ENCODE measurements at places on chromosomes 1 and 21.

- DNase-seq = no peak
These were observed 40.6 kb upstream of the MARK1 start for GRCh38 chr1:220487297-220487820.

DNA sequence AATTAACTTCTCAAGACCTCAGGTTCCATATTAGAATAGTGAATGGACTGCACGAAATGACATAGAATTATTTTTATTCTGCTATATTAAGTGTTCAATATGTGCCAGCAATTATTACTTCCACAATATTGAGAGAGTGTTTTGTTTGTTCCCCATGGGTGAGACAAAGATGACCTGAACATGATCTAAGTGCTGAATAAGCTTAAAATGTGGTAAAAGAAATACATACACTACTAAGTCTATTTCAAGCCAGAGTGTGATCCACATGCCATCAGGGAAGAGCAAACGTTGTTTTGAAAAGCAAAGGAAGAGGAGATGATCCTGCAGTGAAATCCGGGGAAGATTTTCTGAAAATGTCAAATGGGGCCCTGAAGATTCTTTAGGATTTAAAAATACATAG lies 59.8 kb upstream of the RUNX1 start:
- DNase-seq = no peak

GRCh38 chr1:184905601-184906322 lies 68.5 kb downstream of the NIBAN1 start:
- DNase-seq = no peak

DNA sequence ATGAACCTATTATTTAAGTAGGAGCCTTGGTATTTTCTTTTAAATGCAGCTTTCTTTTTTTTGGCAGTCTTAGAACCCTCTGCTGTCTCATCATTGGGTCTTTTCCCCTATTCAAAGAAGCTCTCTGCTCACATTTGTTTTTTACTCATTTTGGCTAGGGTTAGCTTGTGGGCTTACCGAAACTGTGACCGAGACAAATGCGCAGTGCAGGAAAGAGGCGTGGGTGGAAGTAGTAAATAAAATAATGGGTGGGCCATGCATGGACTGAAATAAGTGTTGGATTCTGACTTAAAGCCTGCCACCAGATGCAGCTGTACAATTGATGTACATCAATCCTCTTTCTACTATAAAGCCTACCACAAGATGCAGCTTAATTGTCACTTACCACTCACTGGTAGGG lies 14.7 kb downstream of the XPR1 start:
- no peak for DNase-seq

DNA sequence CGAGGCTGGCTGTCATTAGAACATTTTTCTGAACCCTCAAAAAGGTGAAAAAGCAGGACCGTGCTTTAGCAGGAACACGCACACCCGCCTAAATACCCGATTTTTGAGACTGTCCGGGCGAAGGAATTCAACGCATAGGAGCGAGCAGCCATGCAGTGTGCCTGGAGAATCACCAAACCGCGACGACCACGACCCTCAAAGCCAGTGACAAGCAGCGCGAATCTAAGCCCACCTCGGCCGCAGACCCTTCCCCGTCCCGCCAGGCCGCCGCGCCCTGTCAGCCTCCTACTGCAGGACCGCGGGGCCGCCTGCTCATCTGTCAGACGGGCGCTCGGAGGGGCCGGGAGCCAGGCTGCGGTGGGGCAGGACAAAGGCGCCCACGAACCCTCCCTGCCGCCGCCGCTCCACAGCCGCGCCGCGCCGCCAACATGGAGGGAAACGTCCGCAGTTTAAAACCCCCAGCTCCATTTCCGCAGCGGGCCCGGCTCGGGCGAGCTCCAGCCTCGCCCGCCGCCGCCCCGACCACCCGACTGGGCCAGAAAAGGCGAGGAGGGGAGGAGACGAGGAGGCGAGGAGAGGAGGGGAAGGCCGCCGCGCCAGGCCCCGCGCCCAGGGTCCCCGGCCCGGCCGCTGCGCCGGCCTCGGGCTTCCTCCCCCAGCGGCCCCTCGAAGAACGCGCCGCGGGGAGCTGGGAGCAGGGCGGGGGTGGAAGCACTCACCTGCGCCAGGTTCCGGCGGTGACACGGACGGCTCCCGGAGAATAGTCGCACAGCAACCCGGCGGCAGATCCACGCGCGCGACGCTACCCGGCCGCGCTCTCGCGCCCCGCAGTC lies at the start of gene LBR:
Gene LBR (minus strand): TSS at position 804 of the 833 bp plus-strand sequence. CDS start 3,963 bp downstream, outside the sequence.
- DNase-seq = peak; percentile 76

GRCh38 chr1:92310185-92310597 lies 11.3 kb downstream of the RPAP2 start:
- no peak for DNase-seq

DNA sequence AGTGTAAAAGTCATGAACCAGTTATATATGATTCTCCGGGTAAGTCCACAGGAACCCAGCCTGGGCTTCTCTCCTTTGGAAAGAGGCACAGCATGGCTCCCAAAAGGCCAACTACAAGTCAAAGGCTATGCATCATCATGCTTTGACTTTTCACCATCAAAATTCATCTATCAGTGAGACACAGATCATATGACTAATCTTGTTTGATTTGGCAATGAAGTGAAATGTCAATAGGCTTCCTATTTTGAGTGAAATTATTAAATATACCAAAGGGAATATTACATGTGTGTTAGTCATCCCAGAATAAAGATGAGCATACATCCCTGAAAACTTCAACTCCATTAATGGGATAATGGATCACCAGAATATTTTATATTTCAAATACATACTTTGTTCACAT lies 83.5 kb upstream of the ADGRL2 start:
- no peak for DNase-seq

DNA sequence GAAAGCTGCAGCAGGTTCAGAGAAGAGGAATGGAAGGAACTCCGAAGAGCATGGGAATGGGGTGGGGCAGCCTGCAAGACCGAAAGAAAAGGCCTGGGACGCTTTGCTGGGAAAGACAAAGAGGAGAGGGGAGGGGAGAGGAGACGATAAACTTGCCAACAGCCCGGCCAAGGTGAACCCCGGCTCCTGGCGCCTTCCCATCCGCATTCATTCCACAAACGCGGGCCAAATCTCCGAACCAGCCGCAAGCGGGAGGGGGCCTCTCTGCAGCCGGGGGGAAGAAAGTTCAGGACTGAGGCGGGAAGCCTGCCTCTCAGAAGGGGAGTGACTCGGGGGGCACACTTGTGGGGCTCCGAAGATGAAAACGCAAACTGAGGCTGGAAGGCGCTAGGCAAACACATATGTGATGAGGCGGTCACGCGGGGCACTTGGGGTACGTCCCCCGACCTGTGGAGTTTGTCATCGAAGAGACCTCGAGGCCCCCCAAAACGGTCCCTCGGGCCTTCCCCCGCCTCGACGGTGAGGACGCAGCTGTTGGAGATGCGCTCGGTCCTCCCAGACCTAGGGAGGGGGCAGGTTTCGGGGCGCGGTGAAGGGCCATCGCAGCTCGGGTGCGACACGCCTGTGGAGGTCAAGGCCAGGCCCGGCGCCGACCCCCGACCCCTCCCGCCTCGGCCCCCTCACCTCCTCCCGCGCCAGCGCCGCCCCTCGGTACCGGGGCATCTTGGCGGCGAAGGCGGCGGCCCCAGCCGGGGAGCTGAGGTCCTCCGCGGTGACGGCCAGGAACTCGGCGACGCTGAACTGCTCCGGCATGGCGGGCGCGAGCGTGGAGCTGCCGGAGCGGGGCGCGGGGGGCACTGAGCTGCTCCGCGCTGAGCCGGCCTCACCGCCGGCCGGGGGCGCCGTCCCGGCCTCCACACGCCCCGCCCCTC lies at the start of gene ASAP3:
Gene ASAP3 (minus strand): TSS at position 859 of the 932 bp plus-strand sequence. CDS start 46 bp downstream, at position 813.
- peak; percentile 83 for DNase-seq

GRCh38 chr21:44377922-44378645 lies 24.7 kb downstream of the TRPM2 start:
- peak; percentile 7 for DNase-seq

- DNase-seq = peak; percentile 8
These were observed 21.1 kb upstream of the ACTRT2 start for GRCh38 chr1:3000214-3000613.

GRCh38 chr1:19096036-19096833 lies 113.8 kb downstream of the UBR4 start:
- no peak for DNase-seq

DNA sequence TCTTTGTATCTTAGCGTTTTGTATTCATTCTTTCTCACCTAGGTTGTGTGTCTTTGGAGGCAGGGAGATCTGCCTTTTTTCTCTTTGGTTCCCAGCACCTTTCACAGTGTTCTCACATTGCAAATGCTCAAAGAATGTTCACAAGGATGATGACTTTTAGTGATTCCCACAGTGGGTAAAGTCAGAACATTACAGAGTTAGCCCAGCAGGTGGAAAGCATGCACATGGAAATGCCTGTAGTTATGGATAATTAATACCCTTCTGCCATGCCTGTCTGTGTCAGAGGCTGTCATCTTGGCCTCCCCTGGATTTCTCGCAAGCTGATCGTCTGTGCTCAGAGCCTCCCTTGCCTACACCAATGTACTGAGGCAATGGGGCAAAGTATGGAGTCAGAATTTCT lies 458.9 kb downstream of the LMO4 start:
- no peak for DNase-seq

DNA sequence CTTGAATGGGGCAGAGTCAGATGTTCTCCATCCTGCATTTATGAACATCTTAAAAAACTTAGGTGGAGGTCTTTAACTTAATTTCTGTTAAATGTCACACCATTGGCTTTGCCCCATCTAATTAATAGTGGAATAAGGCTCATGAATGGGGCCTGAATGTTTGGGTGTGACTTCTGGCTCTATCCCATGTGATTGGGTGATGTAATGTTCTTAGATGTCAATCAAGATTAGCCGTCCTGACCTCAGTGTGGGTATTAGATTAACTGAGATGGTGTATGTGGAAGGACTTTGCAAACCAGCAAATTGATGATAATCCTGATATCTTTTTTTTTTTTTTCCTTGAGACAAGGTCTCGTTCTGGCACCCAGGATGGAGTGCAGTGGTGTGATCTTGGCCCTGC lies 38.1 kb downstream of the C1orf21 start:
- no peak for DNase-seq

DNA sequence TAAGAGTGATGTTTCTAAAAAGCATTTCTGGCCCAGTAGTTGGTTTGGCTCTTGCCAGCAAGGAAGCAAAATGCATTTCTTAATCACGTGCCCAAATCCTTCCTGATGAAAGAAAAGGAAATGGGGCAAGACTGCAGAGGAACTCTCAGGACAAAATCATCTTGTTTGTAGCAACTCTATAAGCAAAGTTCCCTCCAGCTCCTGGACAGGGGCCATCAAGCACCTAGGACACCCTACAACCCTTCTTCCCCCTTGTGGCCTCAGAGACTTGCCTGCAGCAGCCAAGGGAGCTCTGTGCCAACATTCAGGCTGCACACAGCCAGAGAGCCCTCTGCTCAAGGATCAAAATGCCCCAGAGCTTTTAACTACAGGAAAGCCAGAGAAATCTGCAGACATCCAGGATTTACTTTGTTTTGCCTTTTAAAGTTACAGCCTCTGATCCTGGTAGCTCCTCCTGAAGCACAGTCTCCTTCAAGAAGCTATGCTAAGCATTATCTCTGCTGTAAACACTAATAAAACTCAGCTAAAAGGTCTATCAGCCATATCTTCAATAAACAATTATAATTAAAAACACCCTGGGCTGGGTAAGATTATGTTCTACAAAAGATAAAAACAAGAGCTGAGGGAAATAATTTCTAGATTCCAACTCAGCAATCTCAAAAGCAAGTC lies 105.0 kb downstream of the KIAA0319L start:
- DNase-seq = peak; percentile 49

GRCh38 chr1:66000033-66000637 lies 207.4 kb downstream of the PDE4B start:
- no peak for DNase-seq

- DNase-seq = no peak
These were observed 17.0 kb upstream of the IFI44L start for GRCh38 chr1:78603206-78603605.

DNA sequence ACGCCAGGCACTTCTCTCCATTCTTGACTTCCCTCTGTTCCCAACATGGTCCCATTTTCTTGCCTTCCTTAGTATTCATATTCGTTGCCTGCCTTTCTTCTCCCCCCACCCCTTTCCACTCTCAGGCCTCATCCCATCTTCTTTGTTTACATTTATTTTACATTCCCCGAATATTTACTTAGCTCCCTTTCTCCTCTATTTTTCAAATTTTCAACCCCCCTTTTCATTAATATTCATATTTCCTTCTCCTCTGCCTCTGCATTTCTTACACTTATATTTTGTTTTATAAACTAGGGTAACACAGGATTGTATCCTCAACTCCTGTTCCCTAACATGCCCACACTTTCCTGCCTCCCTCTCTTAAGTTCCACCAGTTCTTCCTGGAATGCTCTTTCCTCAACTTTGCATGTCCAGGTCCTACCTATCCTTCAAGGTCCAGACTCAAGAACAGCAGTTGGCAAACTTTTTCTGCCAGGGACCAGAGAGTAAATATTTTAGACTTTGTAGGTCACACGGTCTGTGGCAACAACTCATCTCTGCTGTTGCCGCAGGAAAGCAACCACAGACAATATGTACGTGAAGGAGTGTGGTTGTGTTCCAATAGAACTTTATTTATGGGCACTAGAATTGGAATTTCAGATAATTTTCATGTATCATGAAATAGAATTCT lies 29.8 kb upstream of the A3GALT2 start:
- DNase-seq = no peak

GRCh38 chr1:199859491-199859933 lies 168.0 kb upstream of the NR5A2 start:
- DNase-seq = peak; percentile 24

DNA sequence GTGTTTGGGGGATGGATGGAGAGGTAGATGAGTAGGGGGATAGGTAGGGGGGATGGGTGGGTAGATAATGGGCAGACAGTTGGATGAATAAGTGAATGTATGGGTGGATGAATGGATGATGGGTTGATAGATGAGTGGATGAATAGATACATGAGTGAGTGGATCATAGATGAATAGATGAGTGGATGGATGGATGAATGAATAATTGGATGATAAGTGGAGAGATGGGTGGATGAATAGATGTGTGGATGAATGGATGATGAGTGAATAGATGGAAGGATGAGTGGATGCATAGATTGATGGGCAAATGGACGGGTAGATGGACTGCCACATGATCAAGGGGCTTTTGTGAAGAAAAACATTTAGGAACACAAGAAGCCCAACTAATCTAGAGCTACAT lies 133.3 kb upstream of the F3 start:
- no peak for DNase-seq

- DNase-seq = no peak
These were observed 11.2 kb upstream of the AK2 start for GRCh38 chr1:33047839-33048305.
